ENCODE measurements at places on chromosomes 3 and 15.

DNA sequence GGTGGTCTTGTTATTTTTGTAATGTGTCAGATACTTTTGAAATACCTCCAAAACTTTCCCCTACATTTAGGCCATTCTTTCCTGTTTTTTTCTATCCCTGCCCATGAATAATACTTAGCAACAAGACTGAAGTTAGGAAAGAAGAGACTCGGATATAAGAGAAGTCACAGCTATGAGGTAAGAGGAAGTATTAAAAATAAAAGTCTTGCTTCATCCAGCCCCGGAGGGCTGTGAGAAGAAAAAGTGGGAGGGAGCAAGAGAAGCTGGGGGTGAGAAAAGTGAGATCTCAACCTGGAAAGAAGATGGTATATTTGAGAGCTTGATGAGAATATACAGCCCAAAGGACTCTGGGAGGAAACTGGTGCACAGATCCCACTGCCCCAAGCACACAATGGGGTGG is 213.5 kb upstream of the CDIN1 start:
- no peak for DNase-seq

DNA sequence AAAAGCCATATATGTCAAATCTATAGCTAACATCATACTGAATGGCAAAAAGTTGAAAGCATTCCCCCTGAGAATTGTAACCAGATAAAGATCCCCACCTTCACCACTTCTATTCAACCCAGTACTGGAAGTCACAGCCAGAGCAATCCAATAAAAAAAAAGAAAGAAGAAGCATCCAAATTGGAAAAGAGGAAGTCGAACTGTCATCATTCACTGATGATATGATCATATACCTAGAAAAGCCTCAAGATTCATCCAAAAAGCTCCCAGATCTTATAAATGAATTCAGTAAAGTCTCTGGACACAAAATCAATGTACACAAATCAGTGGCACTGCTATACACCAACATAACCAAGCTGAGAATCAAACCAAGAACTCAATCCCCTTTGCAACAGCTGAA is 97.4 kb downstream of the CBLB start:
- no peak for DNase-seq

DNA sequence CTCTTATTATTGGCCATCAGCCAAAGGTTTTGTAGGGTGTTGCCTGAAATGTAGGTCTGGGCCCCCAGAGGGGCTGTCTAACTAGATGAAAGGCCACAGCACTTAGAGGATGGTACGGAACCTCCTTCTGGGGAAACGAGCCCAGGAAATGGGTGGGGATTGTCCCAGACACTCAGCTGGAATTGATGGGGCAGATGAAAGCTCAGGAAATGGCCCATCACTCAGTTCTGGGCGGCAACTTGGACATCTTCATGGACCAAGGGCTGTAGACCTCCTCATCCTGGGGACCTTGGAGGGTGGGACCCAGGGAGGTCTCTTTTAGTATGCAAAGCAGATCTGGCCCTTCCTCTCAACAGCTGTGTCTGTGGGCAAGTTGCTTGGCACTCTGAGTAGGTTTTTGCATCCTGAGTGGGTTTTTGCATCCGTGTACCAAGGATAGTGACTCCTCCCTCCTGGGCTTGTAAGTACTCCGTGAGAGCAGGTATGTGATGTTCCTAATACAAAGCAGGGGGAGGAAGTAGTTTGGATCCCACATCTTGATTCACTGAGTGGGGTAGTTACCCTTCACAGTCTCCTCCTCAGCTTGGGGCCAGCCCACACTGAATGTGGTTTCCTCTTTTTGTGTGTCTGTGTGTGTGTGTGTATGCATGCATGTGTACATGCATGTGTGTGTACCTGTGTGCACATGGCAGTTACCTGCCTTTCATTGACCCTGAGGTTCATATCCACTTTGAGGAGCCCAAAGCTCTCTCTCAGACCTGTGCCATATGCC is 292.0 kb downstream of the RPLP1 start:
- no peak for DNase-seq

DNA sequence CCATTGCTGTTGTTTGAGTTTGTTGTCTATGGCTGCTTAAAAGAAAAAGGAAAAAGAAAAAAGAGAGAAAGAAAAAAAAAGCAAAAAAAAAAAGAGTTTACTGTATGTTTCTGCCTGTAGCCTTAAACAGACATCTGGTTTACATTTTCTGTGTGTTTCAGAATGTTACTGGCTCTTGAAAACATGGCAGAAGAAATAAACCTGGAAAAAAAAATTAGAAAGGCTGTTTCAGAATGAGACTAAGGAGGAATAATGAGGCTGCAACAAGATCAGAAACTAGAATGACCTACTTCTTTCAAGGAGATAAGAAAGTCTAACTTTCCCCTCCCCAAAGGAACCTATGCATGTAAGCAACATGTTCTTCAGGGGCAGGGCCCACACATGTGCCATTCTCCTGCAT is 292.1 kb downstream of the DIPK2A start:
- no peak for DNase-seq

DNA sequence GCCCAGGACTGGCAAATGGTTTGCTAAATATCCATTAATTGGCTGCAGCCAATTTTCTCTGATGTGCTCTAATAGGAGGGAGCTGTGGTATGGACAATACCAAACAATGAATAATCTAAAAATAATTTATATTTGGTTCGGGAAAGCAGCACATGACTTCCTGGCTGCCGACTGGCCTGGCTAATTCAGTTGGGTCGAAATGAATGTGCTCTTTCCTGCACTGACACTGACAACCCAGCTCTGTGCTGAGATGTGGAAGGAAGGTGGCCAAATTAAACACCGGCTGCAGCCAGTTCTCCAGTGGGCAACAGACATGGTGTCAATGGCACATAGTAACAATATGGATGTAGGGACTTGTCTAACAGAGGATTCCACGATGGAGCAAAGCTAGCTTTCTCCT is 21.1 kb upstream of the COLQ start:
- DNase-seq = no peak

DNA sequence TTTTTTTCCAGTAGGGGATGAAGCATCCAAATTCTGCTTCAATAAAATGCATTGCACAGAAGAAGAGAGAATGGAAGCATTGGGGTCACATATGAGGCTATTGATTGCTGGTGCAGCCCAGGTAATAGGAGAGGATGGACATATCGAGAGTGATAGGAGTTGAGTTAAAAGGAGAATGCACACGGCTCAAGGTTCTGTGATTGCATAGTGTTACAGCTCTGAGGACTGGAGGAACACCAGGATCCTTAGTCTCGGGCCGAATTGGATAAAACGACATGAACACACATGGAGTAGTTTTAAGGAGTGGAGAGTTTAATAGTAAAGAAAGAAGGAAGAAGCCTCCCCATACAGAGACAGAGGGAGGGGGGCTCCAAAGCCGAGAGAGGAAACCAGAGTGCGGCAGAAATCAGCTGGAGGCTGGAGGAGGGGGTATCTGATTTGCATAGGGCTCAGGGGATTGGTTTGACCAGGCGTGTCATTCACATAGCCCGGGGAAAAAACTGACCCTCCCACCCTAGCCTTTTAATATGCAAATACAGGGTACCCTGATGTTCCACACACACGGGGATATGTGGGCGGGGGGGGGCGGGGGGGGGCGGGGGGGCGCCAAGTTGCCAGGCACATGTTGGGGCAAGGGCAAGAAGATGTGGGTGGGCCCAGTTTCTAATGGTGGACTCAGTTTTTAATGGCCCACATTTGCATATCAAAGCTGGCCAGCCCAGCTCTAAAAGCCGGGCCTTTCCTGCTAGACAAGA is 156.9 kb downstream of the AGBL1 start:
- DNase-seq = no peak
